Upper lobe of right lung (tissue), 1 donor: ENCODE measurements at places on chromosomes 7 and 10. TPM values are rescaled to one million over a fixed set of nuclear protein-coding genes. Genes with fewer than 3 reads are reported as not detected.

SSC4D gene
- 1.1 TPM for total RNA-seq

MMD2 gene
- not detected for total RNA-seq

MLXIPL gene
- total RNA-seq = 11.1 TPM

SFTPA1 gene
- total RNA-seq = 11,191 TPM

PAPSS2 gene
- total RNA-seq = 210 TPM

FRMD4A gene
- total RNA-seq = 38.3 TPM

DNA sequence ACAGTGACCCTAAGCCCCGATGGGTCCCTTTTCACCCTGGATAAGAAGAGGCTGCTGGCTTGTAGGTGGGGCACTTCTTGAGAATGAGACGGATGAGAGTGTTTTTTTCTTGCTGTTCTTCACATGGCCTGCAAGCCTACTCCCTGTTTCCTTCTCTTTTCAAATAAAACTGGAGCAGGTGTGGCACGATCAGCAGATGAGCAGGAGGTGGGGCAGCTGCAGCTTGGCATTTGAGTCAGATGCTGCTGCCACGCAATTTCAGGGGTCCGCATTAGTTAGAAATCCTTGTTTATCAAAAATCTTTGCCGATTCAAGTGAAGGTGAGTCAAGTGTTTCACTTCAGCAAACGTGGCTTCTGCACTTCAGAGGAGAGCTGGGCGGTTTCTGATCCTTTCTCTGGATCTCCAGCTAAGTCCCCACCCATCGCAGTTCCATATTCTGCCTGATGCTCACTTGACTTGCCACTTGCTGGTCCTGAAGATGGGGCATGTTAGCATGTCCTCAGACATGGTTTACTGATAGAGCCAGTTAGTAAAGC is 20.8 kb downstream of the WDFY4 start:
- H3K27me3 ChIP-seq = no peaks in the 10 kb centered on the region
- H3K4me3 ChIP-seq = no peak overlapping the region
- no peak for DNase-seq
- no peak overlapping the region for H3K27ac ChIP-seq
- no peaks in the 10 kb centered on the region for H3K36me3 ChIP-seq

GRCh38 chr7:94348142-94348541 is 46.6 kb upstream of the COL1A2 start:
- H3K36me3 ChIP-seq = no peaks in the 10 kb centered on the region
- H3K27me3 ChIP-seq = no peaks in the 10 kb centered on the region
- no peak for DNase-seq
- H3K4me3 ChIP-seq = no peak overlapping the region
- H3K4me1 ChIP-seq = no peaks in the 10 kb centered on the region
- peak overlapping the region; percentile 44 for H3K27ac ChIP-seq

DNA sequence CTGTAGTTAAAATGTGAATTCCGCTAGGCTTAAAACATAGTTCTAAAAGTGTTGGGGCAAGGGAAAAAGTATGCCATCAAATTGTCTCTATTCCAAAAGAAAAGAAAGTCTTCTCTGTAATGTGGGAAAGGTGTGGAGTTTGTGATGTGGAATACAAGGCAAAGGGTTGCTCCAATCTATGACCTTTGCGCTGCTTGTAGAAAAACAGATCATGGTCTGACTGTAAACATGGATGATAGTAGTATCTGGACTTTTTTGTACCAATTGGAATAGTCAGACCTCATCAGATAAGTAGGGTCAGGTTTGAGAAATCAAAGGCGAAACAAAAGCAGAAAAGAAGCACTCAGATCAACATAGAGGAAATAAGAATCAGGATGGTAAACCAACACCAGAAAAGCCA is 372.3 kb downstream of the TFEC start:
- H3K4me3 ChIP-seq = no peak overlapping the region
- no peaks in the 10 kb centered on the region for H3K36me3 ChIP-seq
- H3K27ac ChIP-seq = no peak overlapping the region
- H3K27me3 ChIP-seq = no peaks in the 10 kb centered on the region

- DNase-seq = no peak
- no peak overlapping the region for H3K4me3 ChIP-seq
- H3K36me3 ChIP-seq = no peaks in the 10 kb centered on the region
- no peaks in the 10 kb centered on the region for H3K4me1 ChIP-seq
- H3K27ac ChIP-seq = no peak overlapping the region
Measured at GRCh38 chr7:87231258-87231657, 11.7 kb upstream of the TMEM243 start.

DNA sequence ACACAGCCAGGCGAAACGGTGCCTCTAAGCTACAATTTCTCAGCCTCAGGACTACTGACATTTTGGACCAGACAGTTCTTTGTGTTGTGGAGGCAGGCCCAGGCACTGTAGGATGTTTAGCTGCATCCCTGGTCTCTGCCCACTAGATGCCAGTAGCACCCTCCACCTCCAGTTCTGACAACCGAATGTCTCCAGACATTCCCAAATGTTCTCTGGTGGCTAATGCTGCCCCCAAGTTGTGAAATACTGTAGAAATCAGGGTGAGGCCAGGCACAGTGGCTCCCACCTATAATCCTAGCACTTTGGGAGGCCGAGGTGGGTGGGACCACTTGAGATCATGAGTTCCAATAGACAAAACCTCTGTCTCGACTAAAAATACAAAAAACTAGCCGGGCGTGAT is 18.2 kb downstream of the HNRNPF start:
- no peak for DNase-seq
- H3K36me3 ChIP-seq = peaks cover 94% of the 10 kb centered on the region
- H3K4me3 ChIP-seq = no peak overlapping the region

GRCh38 chr10:33310853-33311252 is 23.6 kb downstream of the NRP1 start:
- no peaks in the 10 kb centered on the region for H3K36me3 ChIP-seq
- no peaks in the 10 kb centered on the region for H3K27me3 ChIP-seq
- DNase-seq = no peak
- no peak overlapping the region for H3K4me3 ChIP-seq
- peaks cover 20% of the 10 kb centered on the region for H3K4me1 ChIP-seq
- H3K27ac ChIP-seq = no peak overlapping the region

- H3K4me3 ChIP-seq = peak overlapping the region; percentile 51
- H3K27ac ChIP-seq = no peak overlapping the region
- H3K27me3 ChIP-seq = peaks cover 95% of the 10 kb centered on the region
- peak; percentile 88 for DNase-seq
- peaks cover 28% of the 10 kb centered on the region for H3K4me1 ChIP-seq
Measured at GRCh38 chr10:99234041-99234790, 1.4 kb downstream of the HPSE2 start.

- no peak overlapping the region for H3K4me3 ChIP-seq
- H3K4me1 ChIP-seq = no peaks in the 10 kb centered on the region
- H3K36me3 ChIP-seq = no peaks in the 10 kb centered on the region
- no peaks in the 10 kb centered on the region for H3K27me3 ChIP-seq
Measured at GRCh38 chr10:86586516-86586915, 64.9 kb upstream of the WAPL start.

DNA sequence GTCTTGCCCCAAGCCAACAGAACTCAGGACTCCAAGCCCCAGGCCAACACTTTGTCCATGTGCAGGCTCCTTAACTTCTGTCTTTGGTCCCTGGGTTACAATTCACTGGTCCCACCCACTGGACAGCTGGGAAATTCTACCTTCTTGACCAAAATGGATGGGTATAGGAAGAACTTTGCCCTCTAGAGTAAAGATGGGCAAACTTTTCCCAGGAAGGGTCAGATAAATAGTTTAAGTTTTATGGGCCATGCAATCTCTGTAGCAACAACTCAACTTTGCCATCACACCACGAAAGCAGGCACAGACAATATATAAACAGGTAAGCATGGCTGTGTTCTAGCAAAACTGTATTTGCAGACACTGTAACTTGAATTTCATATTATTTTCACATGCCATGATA is 147.1 kb downstream of the PLXNA4 start:
- no peak overlapping the region for H3K27ac ChIP-seq
- H3K36me3 ChIP-seq = no peaks in the 10 kb centered on the region
- H3K4me3 ChIP-seq = no peak overlapping the region
- peaks cover 7% of the 10 kb centered on the region for H3K4me1 ChIP-seq

DNA sequence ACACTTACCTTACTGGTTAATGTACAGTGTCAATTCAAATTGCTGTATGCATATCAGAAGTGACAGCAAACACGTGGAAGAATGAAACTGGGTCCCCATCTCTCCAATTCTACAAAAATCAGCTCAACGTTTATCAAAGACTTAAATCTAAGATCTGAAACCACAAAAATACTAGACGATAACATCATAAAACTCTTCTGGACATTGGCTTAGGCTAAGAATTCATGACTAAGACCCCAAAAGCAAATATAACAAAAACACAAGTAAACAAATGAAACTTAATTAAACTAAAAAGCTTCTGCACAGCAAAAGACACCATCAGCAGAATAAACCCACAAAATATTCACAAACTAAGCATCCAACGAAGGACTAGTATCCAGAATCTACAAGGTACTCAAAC is 35.9 kb upstream of the PFKP start:
- H3K27ac ChIP-seq = no peak overlapping the region
- H3K4me1 ChIP-seq = no peaks in the 10 kb centered on the region
- peaks cover 8% of the 10 kb centered on the region for H3K27me3 ChIP-seq
- no peaks in the 10 kb centered on the region for H3K36me3 ChIP-seq

DNA sequence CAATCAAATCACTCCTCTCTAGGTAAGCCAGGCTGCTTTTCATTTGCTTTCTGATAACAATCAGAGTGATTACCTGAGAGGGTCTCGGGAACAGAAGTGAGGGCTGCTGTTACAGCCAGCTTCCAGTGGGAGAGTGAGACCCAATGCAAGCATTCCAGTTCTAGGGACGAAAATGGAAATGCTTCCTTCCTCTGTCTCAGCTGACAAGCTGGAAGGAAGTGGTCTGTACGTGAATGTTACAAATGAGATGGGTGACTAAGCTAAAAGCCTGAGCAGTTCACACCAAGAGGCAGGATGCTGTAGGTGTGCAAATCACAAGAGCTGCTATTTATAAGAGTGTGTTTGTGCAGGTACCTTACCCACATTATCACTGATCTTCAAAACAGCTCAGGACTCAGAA is 772.4 kb downstream of the GRID1 start:
- no peaks in the 10 kb centered on the region for H3K4me1 ChIP-seq
- H3K4me3 ChIP-seq = no peak overlapping the region
- DNase-seq = no peak
- H3K36me3 ChIP-seq = no peaks in the 10 kb centered on the region
- no peak overlapping the region for H3K27ac ChIP-seq

- H3K4me1 ChIP-seq = peaks cover 14% of the 10 kb centered on the region
- no peaks in the 10 kb centered on the region for H3K27me3 ChIP-seq
- DNase-seq = no peak
- no peaks in the 10 kb centered on the region for H3K36me3 ChIP-seq
- no peak overlapping the region for H3K27ac ChIP-seq
Measured at GRCh38 chr10:129096065-129096984, 370.7 kb upstream of the MGMT start.

- no peak for DNase-seq
- no peaks in the 10 kb centered on the region for H3K4me1 ChIP-seq
- H3K4me3 ChIP-seq = no peak overlapping the region
- no peak overlapping the region for H3K27ac ChIP-seq
Measured at GRCh38 chr7:65951837-65952578, 30.0 kb downstream of the GUSB start.

- no peak overlapping the region for H3K27ac ChIP-seq
- no peak overlapping the region for H3K4me3 ChIP-seq
- H3K27me3 ChIP-seq = no peaks in the 10 kb centered on the region
- DNase-seq = no peak
Measured at GRCh38 chr7:8362723-8363369, 70.6 kb upstream of the NXPH1 start.

DNA sequence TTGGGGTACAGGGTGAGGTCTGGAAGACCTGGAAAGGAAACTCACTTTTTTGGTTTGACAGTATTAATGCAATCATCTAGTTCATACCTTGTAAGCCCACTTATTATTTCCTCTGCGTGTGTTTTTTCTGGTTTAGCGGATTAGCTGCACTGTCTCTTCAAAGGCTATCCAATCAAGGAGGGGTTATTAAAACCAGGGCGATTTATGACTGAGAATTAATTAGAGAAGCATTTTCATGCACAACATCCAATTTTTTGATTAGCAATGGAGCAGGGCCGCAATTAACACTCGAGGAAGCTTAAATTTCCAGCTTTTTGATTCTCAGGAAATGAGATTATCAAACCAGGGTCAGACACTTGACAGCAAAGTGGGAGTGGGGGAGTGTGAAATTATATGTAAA is 248.9 kb downstream of the EXOC4 start:
- no peak overlapping the region for H3K4me3 ChIP-seq
- H3K36me3 ChIP-seq = no peaks in the 10 kb centered on the region
- H3K4me1 ChIP-seq = peaks cover 5% of the 10 kb centered on the region
- H3K27ac ChIP-seq = no peak overlapping the region
- DNase-seq = no peak
- H3K27me3 ChIP-seq = no peaks in the 10 kb centered on the region
